ENCODE measurements at places on chromosomes 7 and 10.

DNA sequence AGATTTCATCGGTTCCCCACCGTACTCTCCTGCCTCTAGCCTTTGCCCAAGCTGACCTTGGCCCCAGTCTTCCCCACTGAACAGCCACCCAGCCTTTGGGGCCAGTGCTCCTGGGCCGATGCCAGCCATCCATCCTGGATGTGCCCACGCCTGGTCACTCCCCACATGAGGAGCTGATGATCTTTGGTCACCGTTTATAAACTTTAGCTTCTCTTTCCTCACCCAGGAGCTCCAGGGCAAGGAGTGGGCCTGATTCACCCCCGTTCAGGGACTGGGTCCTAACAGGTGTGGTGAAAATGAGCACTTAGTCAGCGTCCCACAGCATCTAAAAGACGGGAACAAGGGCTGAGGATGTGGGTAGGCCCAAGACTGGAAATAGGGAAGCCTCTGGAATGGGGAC, 22.9 kb downstream of the GTF2IRD1 start:
- no peak for DNase-seq

DNA sequence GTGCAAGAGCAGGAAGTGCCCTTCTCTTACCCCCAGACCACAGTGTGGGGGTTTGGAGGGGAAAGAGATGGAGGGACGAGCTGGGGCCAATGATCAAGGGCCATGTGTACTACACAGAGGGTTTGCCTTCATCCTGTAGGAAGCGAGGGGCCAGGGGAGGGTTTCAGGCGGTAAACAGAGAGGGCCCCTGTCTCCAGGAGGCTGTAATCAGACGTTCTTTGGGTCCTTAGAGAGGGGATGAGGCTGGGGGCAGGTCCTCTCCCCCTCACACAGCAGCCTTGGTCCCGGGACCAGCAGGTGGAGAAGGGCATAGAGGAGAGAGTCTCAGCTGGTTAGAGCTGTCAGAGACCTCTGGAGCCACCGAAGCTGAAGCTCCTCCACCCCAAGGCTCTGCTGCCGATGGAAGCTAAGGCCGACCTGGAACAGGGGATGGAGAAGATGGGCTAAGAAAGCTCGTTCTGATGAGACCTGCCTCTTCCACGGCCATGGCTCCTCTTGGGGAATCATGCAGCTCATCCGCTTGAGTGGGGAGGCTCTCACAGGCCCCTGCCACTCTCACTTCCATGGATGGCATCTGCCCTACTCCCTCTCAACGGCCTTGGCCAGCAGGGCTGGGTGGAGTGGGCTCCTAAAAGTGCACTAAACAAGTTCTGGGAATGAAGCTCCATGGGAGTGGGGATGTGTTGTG, 3.5 kb downstream of the LOXL4 start:
- no peak for DNase-seq

DNA sequence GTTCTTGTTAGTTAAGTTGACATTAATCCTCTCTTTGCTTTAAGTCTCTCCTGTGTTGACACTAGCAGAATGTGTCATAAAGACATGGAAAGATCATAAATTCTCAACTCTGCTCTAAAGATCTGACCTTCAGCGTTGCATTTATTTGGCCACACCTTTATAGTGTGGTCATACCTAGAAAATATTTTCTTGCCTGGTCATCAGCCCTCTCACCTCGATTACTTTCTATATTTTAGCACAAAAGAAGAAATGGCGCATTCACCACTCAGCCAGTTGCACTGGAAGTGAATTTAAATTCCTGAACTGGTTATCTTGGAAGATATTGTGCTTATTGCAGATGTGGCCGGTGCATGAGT, 96.7 kb upstream of the PDCD4 start:
- DNase-seq = no peak

GRCh38 chr7:26587536-26587935, 276.9 kb downstream of the SKAP2 start:
- DNase-seq = no peak

GRCh38 chr10:43376828-43377423, 5.5 kb downstream of the FXYD4 start:
- DNase-seq = no peak

- no peak for DNase-seq
These were observed 25.5 kb downstream of the RAMP3 start for GRCh38 chr7:45182856-45183710.

DNA sequence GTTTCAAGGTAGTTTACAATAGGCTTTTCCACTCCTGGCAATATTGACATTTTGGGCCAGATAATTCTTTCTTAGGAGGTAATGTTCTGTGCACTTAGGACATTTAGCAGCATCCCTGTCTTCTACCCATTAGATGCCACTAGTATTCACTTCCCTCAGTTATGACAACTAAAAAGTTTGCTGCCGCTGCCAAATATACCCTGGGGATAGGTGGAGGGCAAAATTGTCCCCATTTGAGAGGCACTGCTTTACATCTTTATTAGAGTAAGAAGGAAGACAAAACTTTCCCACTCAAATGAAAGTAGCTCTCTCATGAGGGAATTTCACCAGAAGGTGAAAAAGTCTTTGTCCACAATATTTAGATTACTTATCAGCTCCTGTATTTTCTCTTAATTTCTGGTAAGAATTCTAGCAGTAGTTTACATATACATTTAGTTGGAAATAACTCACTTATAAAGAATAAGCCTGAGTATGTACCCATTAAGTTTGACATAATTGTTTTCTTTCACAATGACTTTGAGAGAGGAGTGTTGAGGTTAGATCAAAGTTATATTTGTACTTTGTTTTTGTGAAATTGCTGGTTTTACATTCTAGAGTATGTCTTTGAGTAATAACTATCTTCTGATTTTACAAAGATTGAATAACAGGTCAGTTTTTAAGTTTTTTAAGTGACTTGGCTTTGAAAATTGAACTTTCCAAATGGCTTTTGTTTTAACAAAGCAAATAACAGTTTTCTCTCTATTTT, 46.0 kb downstream of the HELLS start:
- DNase-seq = no peak

DNA sequence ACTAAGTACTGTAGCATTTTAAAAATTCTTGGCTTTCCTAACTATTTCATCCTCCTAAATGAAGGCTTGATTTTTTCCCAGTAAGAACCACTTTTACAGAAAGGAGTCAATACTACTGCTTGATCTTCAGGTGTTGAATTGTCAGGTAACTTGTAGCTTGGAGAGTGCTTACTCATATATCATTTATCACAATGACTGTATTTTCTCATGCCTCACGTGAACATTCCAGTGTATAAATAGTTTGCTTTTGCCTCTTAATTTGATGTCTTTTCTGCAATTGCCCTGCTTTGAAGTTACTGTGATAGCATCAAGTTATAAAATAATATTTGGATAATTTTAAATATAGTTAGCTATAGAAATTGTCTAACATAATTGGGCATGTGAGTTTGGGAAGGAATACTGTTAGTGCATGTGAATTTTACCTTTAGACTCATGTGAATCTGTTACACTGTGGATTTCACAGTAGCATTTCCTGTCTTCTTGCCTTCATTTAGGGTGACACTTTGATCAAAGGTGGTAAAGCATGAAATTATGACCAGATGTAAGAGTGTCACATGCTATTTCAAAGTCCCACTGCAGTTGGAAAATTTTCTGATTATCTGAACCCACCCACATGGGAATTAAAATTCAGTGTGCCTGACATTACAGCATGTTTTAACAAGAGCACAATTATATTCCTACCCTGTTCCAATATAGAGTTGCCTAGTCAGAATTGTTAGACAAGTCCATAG, 962.8 kb downstream of the DNAJB9 start:
- DNase-seq = no peak

- no peak for DNase-seq
These were observed 154.4 kb downstream of the CCDC7 start for GRCh38 chr10:32600317-32600716.

- peak; percentile 26 for DNase-seq
These were observed 58.9 kb downstream of the SH2D4B start for GRCh38 chr10:80596391-80597257.

- no peak for DNase-seq
These were observed 5.7 kb downstream of the BLVRA start for GRCh38 chr7:43764039-43764761.

DNA sequence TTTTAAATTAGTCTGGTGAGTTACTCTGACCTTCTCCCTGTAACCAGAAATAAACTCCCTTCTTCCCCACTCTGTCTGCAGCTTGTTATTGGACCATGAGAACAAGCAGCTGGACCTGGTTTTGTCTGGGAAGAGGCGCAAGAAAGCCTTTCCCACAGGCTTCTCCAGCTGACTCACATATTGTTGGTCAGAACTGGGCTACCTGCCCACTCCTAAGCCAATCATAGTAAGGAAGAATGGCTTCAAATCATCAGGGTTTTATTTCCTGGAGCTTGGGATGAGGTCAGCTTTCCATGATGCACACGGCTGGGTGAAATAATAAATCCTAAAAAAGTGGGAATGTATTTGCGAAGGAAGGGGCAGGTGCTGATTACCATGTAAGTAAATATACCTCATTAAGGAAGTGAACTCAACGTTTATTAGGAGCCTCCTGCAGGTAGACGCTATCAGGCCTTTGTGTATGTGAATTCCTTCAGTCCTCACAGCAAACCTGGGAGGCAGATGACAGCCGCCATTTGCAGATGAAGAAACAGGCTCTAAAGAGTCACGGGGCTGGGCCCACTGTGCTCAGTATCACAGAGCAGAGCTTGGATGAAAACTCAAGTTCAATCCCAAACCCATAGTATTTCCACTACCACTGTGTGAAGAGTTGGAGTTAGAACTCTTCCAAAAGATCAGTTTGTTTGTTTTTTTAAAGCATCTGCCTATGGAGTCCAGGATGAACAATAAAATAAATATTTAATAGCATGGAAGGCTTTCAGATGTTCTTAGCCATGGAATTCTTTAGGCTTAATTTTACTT, 32.8 kb downstream of the IL15RA start:
- DNase-seq = peak; percentile 19

DNA sequence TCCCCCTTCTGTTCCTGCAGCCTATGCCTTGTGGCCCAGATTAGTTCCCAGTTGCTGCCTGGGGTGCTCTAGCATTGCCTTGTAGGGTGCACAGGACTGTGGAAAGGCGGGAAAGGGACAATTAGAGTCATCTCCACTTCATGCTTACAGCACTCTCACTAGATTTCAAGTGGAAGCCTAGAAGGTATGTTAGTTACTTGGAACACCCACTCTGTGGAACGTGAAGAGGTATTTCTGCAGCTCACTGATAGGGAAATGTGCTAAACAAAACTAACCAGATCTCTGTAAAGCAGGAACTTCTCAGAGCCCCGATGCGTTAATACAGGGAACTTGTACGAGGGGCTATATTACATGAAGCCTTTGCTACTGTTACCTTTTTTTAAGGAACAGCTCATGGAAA, 19.4 kb downstream of the STMP1 start:
- no peak for DNase-seq

GRCh38 chr10:100982916-100983830, 4.1 kb downstream of the MRPL43 start:
- no peak for DNase-seq

DNA sequence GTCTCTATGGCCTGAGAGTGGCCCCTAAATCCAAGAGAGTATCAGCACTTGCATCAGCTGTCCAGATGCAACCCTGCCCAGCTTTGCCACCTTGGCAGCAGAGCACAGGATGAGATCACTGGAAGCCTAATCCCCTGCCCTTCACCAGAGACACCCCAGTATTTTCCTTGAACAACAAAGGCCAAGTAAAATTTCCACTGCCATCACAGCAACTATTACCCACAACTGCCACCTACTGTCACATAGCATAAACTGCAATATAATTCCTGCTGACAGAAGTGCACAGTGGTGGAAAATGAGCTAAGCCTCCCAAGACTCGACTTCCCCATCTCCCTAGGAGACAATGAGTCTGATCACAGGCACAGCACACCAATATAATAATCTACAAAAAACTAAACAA, 462.8 kb upstream of the ZWINT start:
- DNase-seq = no peak

DNA sequence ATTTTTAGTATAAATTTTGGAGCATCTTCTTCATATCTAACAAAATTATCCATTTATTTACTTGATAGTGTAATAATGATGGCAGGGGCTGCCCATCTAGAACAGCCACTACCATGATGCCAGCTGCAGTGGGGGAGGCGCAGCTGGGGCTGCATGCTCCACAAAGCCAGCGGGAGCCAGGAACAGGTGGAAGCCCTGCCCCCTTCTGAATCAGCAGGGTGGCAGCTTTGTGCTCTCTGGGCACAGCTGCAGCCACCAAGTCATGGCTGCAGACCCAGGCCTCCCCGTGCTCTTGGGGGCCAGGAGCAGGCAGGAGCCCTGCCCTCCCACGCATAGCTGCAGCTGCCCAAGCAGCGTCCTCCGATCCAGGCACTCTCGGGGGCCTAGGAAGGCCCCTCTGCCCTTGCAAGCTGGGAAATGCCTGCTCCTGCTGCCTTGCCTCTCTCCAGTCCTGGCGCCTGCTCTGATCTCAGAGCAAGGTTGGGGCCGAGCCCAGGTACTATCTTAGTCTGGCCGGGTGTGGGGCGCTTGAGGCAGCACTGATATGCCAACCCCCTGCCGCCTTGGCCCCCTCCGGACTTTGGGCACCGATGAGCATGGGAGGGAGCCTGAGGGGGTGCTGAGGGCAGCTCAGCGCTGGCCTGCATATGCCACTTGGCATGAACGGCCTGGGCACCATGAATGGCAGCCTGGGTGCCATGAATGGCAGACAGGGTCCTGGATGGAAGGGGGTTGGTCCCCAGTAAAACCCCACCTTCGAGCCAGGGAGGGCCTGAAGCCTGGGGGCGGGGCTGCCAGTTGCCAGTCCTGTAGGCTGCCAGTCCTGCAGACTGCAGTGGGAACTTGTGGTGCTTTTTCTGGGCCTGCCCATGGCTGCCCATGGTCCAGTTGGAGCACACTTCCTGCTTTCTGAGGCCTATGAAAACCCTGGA, 1110.8 kb upstream of the POT1 start:
- DNase-seq = peak; percentile 53

- DNase-seq = no peak
These were observed 71.8 kb downstream of the ARHGAP21 start for GRCh38 chr10:24651923-24652322.

GRCh38 chr10:8158193-8159071, 103.9 kb downstream of the GATA3 start:
- DNase-seq = no peak

- DNase-seq = no peak
These were observed 751.8 kb downstream of the KCNMA1 start for GRCh38 chr10:76885816-76886215.

DNA sequence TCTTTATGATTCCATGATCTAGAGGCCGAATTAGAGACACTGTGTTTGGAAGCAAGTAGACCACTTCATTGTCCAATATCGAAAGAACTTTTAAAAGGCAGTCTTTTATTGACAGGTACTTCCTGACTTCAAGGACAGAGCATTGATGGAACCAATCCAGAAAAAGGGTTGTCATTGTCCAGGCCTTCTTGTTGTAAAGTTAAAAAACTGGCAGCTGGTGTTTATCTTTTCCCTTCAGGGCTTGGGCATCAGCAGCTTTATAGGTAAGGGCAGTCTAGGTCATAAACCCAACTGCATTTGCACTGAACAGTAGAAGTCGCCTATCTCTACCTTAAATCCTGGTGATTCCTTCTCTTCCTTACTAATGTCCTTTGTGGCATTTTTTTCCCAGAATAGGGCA, 95.6 kb downstream of the ST7 start:
- DNase-seq = no peak

GRCh38 chr10:62025901-62026879, 124.7 kb downstream of the ARID5B start:
- no peak for DNase-seq

All from SJCRH30 (cell line).